ENCODE measurements at places on chromosomes 12 and 14.

- no peak for DNase-seq
These were observed 107.4 kb downstream of the RERGL start for GRCh38 chr12:17982556-17982955.

GRCh38 chr12:59657266-59657665 lies 61.4 kb downstream of the SLC16A7 start:
- no peak for DNase-seq

DNA sequence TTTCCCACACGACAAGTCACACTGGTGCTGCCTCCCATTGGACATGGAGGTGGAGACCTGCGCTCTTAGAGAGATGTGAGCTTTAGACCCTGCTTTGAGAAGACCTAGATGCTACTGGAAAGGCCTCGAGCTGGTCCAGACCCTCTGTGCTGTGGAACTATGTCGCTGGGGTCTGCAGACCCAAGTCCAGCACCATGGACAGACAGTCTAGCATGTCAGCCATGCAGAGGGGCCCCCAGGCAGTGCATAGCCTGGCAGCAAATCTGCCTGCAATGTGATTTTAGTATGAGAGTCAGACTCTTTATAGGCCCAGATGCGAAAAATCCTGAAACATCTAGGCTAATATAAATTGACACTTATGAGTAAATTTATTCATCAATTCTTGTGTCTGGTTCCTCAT lies 141.5 kb downstream of the NTF3 start:
- DNase-seq, result no peak

DNA sequence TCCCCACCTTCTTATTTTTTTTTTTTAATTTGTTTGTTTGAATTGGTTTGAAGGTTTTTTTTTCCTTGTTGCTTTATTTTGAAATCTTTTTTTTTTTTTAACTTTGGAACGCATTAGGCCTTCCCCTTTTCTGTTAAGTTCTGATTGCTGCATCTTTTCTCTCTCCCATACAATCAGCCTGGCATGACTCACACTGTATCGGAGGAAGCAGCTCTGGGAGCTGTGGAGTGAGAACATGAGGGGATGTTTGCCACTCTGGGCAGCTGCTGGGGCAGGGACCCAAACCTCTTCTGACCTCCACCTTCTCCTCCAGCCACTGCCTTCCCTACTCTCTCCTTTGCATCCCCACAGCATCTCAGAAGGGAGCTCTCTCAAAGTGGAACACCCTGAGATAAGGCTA lies 160.3 kb upstream of the FKBP4 start:
- DNase-seq, result no peak
